WTC11 (cell line): ENCODE measurements at places on chromosomes 3 and 15. TPM values are rescaled to one million over a fixed set of nuclear protein-coding genes. Genes with fewer than 3 reads are reported as not detected.
A peak's percentile ranks its signal among the peaks of the same experiment; 100 is the strongest.

GRCh38 chr3:123803521-123803920 lies 80.6 kb downstream of the MYLK start:
- peak; percentile 44 for DNase-seq

DNA sequence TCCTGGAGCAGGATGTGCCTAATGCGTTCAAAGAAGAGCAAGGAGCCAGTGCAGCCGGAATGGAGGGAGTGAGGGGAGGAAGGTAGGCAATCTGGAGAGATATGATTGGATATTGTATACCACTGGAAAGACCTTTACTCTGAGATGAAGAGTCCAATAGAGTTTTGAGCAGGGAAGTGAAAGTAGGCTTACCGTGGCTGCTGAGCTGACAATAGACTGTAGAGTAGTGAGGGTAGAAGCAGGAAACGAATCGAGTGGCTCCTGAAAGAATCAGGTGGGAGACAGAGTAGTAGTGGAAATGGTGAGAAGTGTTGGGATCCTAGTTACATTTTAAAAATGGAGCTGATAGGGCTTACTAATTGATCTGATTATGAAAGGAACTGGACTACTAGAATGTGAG lies 51.8 kb upstream of the NUDT16 start:
- DNase-seq, result no peak

DNA sequence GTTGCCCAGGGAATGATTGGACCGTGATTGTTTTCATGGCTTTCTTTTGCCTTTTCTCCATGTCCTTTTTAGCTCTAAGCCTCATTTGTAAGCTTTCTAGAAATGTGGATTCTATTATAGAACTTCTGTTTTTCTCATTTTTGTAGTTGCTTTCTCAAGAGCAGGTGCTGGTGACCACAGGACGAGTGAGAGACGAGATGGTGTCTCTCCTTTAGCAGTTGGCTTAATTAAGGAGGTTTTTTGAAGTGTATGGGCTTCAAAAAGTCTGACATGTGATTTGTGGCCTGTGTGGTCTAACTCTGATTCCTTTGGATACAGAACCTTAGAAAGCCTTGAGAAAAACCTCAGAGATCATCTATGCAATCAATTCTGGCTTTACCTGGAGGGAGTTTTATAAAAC lies 292.8 kb downstream of the LPP start:
- DNase-seq, result no peak

Gene SMAD6
- 9.2 to 13.9 TPM (median 10.4 TPM) in 3 replicates for total RNA-seq

GRCh38 chr3:138492980-138493675 lies 58.7 kb downstream of the ESYT3 start:
- no peak for DNase-seq
